Suprapubic skin (tissue), 4 donors: ENCODE measurements at places on chromosomes 2 and 18.
A peak's percentile ranks its signal among the peaks of the same experiment; 100 is the strongest.

- DNase-seq = no peak
Measured at GRCh38 chr18:54767098-54767497, 61.2 kb upstream of the RAB27B start.

- DNase-seq = no peak
Measured at GRCh38 chr2:147100406-147101035, 744.3 kb upstream of the ACVR2A start.

- DNase-seq = peak; percentile 36
Measured at GRCh38 chr2:71528131-71528591, 74.8 kb downstream of the DYSF start.

- DNase-seq = no peak
Measured at GRCh38 chr2:143792602-143793001, 663.4 kb downstream of the ARHGAP15 start.

GRCh38 chr18:46809145-46809544, 52.3 kb upstream of the ST8SIA5 start:
- DNase-seq = no peak

- DNase-seq = peak; percentile 33
Measured at GRCh38 chr2:38731684-38732221, 19.4 kb downstream of the SRSF7 start.

DNA sequence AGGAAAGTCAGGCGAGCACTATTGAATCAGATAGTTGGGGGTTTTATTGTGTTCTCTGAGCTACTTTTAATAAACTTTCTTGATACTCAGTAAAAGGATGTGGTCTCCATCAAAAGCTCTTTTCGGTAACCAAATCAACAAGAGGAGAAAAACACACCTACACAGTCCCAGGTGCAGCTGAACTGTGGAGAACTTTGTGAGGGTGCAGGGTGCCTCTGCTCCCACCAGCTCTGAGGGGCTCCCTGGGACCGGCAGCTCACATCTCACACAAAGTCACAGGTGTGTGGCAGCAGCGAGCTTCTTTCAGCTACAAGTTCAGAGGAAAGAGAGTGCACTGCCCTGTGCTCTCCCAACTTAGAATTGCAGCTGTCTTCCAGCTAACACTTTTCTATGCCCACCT, 650.4 kb downstream of the RNF144A start:
- no peak for DNase-seq

DNA sequence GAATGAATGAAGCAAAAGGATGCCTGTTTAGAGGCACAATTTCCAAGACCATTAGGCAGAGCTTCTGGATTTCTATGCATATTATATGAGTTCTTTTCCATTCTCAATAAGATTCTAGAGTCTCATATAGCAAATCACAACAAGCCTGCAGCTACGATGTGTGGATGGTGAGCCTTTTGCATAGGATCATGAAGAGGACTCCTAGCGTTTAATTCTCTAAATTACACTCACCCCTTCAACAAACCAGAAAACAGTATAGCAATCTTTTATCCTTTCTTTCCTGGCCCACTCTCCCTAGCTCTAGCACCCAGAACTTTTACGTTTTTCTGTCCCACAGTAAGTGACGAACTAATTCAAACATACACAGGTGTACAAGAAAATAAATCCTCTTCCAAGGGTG, 293.1 kb upstream of the KLHL29 start:
- no peak for DNase-seq

- no peak for DNase-seq
Measured at GRCh38 chr2:27080603-27080936, 2.2 kb downstream of the EMILIN1 start.

- DNase-seq = peak; percentile 61
Measured at GRCh38 chr18:76466410-76466991, 28.5 kb downstream of the ZNF516 start.

- peak; percentile 89 for DNase-seq
Measured at GRCh38 chr2:231674587-231675338, 33.6 kb upstream of the PTMA start.

DNA sequence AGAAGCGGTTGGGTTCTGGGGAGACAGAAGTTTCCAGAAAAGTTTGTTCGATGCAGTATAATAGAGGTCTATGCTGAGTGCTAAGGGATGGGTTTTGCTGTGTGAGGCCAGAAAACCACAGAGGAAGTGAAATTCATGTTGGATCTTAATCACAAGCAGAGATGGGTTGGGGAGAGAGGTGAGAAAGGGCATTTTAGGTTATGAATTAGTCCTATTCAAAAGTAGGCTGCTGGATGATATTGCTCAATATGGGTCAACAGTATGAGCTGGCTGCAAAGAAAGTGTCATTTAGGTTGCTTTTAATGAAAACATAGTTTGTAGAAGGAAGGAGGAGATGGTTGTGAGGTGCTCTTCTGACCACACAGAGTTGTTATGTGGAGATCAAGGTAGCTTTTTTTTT, 118.8 kb upstream of the LHCGR start:
- DNase-seq = no peak

DNA sequence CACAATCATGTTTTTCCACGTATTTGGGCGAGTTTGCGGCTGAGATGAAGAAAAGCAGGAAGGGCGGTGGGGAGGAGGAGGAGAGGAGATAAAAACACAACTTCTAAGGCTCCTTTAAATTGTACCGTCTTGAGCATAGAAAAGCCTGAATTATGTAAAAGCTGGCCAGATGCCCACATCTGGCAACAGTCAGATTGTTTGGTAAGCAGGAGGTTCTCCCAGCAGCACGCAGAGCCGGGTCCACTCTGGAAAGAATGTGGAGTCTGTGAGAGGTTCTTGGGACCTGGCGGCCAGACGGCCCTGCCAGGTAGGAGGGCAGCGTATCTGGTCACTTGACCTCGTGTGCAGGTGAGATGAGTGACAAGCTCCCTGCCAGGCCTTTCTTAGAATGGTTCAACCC, 215.3 kb upstream of the APCDD1 start:
- DNase-seq = no peak

DNA sequence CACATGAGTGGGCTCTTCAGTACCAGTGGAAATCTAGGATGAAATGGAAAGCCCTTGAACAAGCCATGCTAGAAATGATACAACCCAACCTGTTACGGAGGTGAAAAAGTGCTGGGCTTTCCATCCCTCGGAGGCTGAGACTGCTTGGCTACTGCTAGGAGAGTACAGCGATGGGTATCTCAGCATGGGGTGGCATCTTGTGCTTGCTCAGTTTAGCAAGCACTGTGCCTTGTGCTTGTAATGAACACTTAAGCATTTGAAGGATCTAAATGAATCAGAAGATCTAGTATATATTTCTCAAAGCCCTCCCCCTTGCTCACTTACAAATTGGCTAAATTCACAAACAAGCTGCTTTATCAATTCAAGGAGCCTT, 44.3 kb upstream of the EHBP1 start:
- no peak for DNase-seq

DNA sequence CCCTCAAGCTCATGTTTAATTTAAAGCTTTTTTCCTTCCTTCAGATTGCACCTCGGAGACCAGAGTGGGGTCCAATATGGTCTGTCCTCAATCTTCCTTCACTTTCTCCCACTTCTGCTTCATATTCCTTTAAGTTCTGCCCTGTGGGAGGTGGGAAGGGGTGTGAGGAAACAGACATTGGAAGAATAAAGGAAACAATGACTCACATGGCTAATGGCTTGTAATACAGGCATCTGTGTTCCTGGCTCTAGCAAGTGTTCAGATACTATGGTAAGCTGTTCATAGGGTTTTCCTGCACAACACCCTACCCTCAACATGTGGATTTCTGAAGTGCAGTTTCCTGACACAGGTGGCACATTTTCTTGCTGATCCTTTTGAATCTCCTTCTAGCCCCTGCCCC, 209.5 kb downstream of the PIK3C3 start:
- no peak for DNase-seq

GRCh38 chr2:46009772-46010171, 287.4 kb upstream of the EPAS1 start:
- no peak for DNase-seq

DNA sequence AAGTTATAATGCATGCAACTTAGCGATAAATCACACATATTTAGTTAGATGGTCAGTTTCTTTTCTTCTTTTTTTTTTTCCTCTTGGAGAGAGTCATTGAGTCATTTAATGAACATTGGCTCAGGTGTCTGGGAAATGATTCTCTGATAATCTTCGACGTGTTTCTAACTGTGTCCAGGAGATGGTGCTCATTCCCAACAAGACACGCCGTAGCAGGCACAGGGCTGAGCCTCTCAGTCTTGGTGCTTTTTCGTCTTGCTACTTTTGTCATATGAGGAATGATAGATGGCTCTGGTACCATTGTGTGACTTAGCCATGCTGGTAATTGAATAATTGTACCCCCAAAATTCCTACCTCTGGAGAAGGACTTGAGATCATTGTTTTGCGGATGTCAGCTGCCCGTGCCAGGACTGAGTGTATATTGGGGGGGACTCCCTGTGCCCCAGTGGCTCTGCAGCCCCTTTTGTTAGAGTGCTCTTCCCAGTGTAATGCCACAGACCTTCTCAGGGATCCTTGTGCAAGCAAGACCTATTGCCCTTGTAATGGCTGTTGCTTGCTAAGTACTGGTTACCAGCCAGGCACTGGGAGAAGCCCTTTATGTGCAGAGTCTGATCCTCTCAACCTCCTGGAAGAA, 107.6 kb upstream of the CYRIA start:
- no peak for DNase-seq

GRCh38 chr18:65227970-65228369, 522.8 kb upstream of the CDH7 start:
- DNase-seq = no peak

GRCh38 chr2:129239141-129239540, 740.3 kb upstream of the RAB6C start:
- no peak for DNase-seq

DNA sequence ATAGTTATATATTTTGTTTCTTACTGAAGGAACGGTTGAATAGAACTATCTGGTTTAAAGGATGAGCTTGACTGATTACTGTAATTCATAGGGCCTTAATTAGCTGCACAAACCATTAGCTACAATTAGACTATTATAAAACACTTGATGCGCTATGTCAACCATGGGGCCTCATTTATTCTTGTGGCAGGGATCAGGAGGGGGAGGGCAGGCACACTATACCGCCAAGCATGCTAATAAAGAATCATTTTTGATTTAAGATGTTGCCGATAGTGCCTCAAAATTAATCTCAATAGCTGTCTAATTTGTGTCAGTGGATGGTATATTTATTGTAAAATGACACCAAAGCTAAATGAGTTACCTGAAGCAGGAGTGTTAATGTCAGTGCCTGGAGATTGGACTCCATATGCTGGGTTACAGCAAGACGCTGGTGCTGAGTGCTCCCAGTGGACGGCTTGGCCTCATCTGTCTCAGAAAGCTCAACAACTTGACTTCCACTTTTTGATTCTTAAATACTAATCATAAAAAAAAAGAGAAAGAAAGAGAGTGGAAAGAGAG, 1007.0 kb upstream of the CELF4 start:
- DNase-seq = no peak

DNA sequence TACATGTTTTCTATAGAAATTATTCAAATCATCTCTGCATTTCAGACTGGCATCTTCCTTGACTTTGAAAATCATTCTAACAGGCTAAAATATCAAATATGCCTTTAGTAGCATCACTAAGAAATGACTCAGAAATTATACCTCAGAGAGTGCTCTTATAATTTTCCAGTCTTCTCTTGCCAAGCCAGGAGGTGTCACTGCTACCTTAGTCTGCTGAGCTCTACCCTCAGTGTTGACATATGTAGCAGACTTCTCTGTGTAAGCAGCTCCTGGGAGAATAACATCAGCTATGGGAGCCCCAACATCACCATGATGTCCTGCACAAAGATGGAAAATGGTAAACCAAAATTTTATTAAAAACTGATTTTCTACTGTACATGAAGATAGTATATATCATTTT, 31.6 kb downstream of the NDUFS1 start:
- no peak for DNase-seq

DNA sequence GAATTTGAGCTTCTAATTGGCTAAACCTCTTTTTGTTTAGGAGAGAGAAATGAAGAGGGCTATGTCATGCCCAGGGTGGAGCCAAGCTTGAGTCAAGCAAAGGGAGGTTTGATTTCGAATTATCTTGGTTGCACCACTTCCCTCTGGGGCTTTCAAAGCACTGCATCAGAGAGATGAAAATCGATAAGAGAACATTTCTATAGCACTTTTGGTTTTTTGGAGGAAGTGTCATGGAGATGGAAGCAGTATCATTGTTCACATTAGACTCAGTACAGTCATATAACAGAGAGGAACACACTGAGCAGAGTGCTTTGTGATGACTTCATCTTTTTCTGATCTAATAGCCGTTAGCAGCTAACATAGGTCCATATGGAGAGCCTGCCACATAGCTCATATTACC, 120.3 kb upstream of the UXS1 start:
- no peak for DNase-seq

- no peak for DNase-seq
Measured at GRCh38 chr18:74082742-74083556, 64.7 kb downstream of the FBXO15 start.

- no peak for DNase-seq
Measured at GRCh38 chr18:63405986-63406385, 16.3 kb downstream of the VPS4B start.

DNA sequence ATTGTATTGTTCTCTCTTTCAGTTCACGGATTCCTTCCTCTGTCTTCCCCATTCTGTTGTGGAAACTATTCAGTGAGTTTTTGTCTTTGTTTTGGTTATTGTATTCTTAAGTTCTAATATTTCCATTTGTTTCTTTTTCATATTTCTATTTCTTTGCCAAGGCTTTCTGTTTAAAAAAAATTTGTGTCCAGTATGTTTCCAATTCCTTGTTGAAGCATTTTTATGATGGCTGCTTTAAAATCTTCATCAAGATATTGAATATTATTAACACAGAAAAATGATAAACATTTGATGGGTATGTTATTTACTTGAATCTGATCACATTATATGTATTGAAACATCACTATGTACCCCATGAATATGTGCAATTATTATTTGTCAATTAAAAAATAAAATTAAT, 42.4 kb downstream of the ASB1 start:
- DNase-seq = no peak

- DNase-seq = no peak
Measured at GRCh38 chr2:149857344-149857743, 269.8 kb upstream of the MMADHC start.

DNA sequence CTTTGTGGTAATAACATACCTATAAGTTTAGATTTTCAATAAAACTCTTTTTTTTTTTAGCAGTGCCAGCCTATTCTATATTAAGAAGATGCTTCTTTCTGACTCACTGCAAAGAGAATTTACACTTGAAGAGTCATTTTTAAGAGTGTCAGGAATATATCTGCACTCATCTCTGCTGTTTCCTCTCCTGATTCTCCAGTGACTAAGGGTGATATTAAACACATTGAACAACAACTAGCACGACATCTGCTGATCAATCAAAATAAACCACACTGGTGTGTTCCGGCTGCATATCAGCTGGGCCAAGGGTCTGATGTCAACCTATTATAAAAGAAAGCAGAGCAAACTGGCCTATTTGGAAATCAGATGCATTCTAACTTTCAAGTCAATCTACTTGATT, 15.0 kb downstream of the RAB27B start:
- no peak for DNase-seq

- DNase-seq = no peak
Measured at GRCh38 chr2:182649316-182649715, 66.7 kb upstream of the DNAJC10 start.

GRCh38 chr2:120684289-120685065, 51.2 kb upstream of the GLI2 start:
- no peak for DNase-seq

GRCh38 chr2:46032161-46032813, 264.9 kb upstream of the EPAS1 start:
- DNase-seq = no peak
